Mammary epithelial cell (primary cell): ENCODE measurements at places on chromosomes 3 and 15. TPM values are rescaled to one million over a fixed set of nuclear protein-coding genes. Genes with fewer than 3 reads are reported as not detected.

SPTSSB gene
- total RNA-seq: 0.16 TPM in 1 of 2 replicates, not detected in the other

OIP5 gene
- 1.3 TPM for total RNA-seq

DNA sequence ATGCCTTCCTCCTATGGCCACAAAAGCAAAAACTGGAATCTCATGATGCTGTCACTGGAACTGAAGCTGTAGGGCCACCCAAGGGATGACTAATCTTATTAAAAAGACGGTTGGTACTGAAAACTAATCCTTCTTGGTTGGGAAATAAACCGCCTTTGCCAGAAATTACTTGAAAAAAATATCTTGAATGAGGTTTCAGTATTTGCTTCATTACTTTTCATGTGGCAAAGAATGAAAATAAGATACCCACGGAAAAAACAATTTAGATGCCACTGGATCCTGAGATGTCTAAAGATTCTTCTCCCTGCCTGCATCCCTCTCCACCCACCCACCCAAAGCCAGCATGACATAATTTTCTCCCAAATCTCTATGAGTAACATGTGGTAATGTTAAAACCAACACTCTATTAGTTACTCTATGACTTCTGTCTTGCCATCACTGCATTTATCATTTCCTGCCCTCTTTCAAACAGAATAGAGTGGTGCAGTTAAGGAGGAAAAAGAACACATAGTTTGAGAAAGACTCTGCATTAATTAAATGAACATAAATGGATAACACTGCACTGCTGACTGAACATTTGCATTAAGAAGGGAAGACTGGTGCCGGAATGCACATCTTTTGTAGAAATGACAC, 111.8 kb upstream of the DPH6 start:
- peak; percentile 53 for DNase-seq

- DNase-seq: no peak
These were observed 133.2 kb downstream of the ANXA2 start for GRCh38 chr15:60264566-60264965.

DNA sequence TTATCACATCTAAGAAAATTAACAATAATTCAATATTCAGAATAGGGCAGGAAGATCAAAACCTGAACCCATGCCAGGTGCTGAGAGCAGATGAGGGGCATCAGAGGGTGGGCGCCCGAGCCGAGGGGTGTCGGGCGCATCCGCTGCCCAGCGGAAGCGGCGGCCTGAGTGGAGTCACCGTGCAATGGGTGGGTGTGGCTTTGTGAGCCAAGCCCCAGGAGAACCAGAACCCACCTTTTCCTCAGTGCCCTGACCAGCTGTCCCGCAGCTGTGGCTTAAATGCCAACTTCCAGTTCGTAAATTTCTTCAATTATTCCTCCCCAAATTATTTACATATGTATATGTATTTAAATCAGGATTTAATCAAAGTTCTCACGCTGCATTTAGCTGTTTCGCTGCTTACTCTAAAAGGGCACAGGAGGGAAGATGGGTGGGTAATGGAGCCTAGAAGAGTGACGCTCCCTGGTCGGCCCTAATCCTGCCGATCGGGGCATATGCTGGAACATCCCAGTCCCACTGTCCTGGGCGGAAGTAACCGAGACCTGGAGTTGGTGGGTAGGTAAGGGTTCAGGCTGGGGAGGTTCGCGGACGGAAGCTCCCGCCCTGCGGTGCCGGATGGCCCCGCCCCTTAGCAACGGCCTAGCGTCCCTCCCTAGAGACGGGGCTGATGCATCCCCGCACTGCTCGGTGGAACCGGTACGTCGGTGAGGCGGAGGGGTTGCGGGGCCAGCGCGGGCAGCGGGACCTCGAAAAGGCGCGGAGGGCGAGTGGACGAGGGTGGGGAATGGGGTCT, 1.3 kb downstream of the DNAH1 start:
- DNase-seq: peak; percentile 33

GRCh38 chr15:101068961-101069653, 149.9 kb downstream of the LRRK1 start:
- DNase-seq: peak; percentile 88

CFAP91 gene
- total RNA-seq: not detected in 2 replicates

MEF2A gene
- 39.8 and 58.5 TPM in 2 replicates for total RNA-seq

- no peak for DNase-seq
These were observed 93.7 kb downstream of the ABI3BP start for GRCh38 chr3:100899440-100900091.

PLIN1 gene
- 0.17 TPM for total RNA-seq

SPINK8 gene
- not detected in 2 replicates for total RNA-seq

FAM174B gene
- 1.7 TPM for total RNA-seq
